ENCODE measurements at places on chromosomes 13 and 19.

DNA sequence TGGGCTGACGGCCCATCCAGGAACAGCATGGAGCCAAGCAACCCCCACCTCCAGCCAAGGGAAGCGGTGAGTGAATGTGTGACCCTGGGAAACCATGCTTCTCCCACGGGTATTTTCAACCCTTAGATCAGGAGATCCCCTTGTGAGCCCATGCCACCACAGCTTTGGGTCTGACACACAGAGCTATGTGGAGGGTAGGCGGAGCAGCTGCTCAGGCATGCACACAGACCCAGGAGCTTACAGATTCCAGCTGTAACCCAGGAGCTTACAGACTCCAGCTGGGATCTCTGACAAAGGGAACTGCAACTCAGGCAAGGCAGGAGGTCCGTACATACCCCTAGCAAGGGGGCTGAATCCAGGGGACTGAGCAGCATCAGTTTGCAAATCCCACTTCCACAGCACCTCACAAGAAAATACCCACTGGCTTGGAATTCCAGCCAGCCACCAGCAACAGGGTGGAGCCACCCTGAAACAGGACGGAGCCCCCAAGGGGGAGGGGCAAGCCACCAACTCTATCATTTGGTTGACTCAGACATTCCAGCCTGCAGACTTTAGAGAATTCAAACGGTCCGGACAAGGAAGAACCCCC lies 40.8 kb upstream of the RFXAP start:
- DNase-seq, result no peak

- DNase-seq, result no peak
Observed at GRCh38 chr13:39930544-39931444, 275.3 kb downstream of the COG6 start.

GRCh38 chr19:29667901-29668341 lies 2.7 kb downstream of the PLEKHF1 start:
- peak; percentile 92 for DNase-seq

GRCh38 chr19:30556230-30556711 lies 184.1 kb downstream of the ZNF536 start:
- no peak for DNase-seq

DNA sequence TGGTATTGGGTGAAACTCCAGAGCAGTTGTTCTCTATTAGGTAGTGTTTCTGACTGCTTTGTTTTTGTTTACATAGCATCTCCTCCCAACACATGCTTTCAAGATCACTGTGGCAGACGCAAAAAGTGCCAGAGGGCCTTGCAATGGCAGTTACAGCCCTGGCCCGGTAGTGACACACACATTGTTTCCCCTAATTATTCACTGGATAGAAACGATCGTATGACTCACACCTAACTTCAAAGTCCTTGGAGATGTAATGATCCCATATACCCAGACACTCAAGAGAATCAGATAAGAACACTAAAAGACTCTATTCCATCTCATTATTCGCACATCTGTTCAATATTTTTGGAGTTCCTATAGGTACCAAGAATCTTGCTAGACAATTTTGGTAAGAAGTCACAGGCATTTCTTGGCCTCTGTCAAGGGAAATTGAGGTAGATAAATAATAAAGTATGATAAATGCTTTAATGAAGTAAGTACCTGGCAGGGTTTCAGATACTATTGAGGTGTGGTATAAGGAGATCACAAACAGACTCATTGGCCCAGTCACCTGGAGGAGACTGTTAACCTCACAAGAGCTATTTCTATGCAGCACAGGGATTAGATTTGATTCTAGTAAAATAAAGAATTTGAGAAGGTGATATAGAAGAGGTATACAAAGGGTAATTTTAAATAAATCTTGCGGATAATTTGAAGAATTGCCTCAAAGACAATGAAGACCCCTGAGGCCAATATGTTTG lies 485.3 kb downstream of the SLITRK6 start:
- DNase-seq, result peak; percentile 28

DNA sequence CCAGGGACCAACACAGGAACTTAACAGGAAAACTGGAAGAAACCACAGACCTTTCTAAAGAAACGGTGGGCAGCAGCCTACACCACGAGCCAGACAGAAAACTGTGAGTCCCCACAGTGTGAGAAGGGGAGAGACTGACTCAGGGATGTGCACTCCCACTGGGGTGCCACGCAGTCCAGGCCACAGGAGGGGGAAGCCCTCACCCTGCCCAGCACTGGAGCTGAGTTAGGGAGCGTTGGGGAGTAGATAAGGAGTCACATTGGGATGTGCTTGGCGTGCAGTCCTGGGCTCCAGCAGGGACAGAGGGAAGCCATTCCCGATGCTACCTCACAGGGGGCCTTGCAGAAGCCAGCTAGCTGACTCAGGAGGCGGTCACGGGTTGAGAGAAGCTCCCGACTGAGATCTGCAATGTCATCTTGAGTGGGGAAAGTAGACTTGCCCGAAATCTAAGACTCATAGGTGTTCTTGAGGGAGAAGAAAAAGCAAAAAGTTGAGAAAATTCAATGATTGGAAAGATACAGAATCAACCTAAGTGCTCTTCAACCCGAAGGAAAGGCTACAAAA lies 17.3 kb downstream of the SIGLEC8 start:
- DNase-seq, result no peak

DNA sequence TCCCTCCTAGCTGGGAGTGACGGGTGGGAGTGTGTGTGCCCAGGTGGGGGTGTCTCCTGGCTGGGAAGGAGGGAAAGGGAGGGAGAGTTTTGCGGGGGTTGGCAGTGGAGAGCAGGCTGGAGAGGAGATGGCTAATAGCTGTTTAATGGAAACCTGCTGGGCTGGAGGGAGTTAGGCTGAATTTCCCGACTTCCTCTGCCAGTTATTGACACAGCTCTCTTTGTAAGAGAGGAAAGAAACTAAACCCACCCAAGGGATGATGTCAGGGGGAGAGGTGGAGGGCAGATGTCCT lies 10.2 kb upstream of the ILF3 start:
- DNase-seq, result no peak

Data from NCI-H345 (cell line).